GM04503 (cell line): ENCODE measurements at places on chromosomes 3 and 15.

DNA sequence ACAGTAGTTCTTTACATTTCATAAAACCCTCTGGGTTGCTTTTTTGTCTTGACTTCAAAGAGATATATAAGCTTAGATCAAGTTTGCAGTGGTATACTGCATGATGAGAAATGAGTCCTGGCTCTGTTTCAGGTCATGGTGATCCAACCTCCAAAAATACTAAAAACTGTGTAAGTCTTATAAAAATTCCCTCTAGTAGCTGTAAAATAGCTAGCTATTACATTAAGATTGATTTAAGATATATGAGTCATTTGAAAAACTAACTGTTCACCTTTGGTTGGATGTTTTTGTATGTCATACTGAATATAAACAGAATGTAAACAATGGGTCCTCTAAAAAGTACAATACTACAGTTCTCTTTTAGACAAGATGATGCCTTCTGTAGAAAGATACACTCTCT lies 879.2 kb downstream of the ROBO1 start:
- DNase-seq = peak; percentile 7

DNA sequence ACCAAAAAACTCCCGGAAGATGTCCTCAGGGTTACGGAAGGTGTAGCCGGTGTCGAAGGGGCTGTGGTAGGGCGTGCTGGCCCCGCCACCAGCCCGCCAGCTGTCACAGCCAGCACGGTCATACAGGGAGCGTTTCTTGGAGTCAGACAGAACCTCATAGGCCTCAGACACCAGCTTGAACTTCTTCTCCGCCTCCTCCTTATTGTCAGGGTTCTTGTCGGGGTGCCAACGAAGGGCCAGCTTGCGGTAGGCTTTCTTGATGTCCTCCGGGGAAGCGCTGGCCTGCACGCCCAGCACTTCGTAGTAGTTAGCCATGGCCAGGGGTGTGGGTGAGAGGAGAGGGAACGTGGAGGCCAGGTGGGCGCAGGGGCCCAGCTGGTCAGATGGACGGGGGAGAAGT lies 3.8 kb downstream of the DNAJB8 start:
- DNase-seq = no peak

GRCh38 chr3:78610462-78611125 lies 1157.2 kb downstream of the ROBO1 start:
- DNase-seq = no peak

DNA sequence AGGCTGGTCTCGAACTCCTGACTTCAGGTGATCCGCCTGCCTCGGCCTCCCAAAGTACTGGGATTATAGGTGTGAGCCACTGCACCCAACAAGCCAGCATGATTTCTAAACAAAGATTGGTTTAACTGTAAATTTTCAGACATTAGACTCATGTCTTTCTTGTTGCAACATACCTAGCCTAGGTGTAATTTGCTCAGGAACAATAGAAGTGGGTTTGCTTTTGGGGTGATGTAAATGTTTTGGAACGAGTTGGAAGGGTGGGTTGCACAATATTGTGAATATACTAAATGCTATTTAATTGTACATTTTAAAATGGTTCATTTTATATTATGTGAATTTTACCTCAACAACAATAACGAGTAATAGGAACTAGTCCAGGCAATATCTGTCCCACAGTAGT lies 7.1 kb downstream of the CCR4 start:
- no peak for DNase-seq

DNA sequence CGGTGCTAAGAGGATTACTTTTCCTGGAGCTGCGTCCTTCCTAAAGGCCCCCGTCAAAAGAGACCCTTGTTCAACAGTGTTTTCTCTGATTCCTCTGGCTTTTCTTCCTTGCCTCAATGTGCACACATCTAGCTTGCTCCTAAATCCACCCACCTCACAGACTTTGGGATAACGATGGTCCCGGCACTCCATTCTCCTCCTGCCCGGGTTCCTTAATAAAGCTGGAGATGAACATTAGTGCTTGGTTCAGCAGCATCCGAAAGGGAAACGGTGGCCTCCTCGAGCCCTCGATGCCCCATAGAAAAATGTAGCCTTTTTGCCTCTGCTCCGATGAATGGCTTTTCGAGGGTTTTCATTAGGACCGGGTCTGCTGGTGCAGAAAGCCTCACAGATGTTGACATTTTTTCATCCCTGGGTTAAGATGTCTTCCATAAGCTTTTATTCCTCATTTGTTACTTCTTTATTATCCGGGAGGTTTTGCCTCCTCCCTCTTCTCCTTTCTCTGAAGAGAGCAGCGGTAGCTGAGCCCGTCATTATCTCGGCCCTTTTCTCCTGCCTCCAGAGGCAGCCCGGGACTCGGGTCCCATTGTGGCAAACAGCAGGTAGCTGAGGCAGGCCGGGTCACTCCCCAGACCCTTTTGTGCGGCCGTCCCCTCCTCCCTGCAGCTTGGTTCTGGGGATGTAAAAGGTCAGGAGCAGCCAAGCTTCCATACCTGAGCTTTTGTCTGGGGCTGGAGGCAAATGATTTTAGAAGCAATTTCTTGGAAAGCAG lies 64.6 kb downstream of the CPN2 start:
- DNase-seq = no peak

DNA sequence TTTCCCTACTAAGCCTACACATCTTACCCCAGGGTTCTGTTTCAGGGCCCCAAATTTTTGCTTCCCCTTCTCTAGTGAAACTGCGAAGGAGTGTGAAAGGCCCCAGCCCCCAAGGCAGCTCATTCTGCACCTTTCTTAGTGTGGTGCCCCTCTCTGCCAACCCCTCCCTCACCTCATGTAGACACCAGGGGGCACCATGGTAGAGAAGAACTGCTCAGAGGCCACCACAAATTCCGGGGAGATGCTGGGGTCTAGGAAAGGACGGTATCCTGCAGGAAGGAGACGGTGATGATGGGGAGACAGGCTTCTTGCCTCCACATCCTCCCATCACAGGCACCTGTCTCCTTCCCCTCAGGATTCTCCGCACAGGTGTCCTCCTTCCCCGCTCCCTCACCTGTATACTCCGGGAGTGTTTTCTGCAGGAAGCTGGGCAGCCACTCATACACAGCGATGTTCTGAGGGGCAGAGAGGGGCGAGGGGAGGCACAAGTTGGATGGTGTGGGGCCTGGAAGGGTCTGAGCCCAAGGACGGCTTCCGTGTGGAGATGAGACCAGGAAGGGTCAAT lies 3.6 kb downstream of the DUOX2 start:
- no peak for DNase-seq

DNA sequence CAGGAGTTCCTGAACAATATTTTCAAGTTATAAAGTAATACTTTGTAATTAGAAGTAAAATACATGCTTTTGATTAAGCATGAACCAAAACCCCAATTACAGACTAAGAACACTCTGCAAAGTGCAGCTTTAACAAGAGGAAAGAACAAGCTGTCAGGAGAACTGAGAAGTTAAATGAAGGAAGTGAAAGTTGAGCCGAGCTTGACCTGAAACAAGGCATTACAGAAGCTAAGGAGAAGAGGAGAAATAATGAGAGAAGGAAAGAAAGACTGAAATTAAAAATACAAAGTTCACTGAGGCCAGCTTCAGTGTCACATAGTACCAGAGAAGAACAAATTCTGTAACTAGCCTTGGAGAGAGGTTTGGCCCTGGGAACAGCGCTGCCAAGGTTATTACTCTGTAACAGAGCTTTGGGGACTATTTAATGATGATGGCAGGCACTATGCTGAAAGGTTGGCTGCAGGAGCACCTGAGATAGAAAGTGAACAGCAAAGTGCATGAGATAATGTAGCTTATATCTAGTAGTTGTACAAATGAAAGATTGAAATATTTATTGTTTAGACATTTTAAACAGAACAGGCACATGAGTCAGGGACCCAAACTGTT lies 241.9 kb upstream of the PEX5L start:
- DNase-seq = no peak

DNA sequence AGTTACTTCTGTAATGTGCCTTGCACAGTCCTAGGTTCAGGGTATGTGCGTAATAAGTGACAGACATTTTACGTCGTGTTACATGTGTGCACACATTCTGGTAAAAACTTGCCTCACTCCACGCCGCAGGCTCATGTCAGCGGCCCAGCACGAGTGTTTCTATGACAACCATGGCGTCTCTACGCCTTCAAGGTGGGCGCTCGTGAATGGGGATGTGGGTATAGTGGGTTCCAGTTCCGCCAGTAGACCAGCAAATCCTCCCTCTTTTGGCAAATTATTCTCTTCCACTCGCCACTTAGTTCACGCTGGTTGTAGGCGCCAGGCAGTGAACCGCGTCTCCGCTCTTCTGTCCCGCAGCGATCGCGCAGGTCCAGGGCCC lies 40.3 kb downstream of the CHST14 start:
- no peak for DNase-seq

DNA sequence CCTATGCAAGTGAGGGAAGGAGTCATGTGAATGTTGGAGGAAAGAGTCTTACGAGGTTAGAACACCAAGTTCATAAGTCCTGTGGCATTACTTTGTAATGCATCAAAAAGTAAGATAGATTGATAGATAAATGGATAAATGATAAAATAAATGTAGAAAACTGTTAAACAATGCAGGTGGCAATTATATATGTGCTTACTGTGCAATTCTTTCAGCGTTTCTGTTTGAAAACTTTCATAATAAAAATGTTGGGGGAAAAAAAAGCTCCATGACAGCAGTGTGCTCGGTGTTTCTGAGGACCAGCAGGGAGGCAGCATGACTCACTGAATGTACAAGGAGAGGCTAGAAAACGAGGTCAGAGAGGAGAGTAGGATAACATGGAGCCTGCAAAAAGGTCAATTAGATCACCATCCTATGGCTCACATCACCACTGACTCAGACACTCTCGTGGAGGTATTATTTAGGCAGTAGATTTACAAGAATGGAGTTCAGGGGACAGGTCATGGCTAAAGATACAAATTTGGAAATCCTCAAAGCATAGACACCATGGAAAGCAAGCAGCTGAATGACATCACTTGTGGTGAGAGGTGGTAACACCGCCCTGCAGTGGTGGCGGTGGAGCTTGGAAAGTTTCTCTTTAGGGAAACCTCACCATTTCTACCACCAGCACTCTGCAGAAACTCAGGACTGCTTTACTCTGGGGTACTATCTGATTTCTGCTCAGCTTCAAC lies 219.8 kb downstream of the CTNNB1 start:
- DNase-seq = peak; percentile 1

DNA sequence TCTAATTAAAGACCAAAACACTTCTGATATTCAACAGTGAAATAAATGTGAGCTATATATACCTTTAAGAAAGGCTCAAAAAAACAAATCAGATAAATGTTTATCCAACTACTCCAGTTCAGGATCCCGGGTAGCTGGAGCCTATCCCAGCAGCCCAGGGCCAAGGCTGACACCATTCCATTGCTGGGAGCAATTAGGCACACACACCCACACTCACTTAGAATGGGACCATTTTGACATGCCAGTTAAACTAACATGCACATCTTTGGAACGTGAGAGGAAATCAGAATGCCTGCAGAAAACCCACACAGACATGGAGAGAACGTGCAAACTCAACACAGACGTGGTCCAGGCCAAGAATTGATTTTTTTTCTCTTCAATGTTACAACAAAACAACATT lies 30.0 kb upstream of the PLSCR4 start:
- peak; percentile 21 for DNase-seq

DNA sequence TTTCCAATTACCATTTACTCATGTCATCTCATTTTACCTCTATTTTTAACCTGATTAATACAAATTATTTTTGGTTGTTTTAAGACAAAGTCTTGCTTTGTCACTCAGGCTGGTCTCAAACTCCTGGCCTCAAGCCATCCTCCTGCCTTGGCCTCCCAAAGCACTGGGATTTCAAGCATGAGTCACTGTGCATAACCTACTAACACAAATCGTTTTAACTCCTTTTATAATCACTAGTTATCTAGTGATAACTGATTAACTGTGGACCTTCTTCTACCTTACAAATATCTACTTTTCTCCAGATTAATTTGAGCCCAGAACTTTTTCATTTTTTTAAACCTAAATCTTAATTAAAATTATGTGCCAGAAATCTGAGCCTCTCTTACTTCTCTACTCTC lies 4.6 kb downstream of the ATP13A3 start:
- DNase-seq = no peak

GRCh38 chr3:53808496-53808895 lies 37.7 kb downstream of the CHDH start:
- DNase-seq = no peak

DNA sequence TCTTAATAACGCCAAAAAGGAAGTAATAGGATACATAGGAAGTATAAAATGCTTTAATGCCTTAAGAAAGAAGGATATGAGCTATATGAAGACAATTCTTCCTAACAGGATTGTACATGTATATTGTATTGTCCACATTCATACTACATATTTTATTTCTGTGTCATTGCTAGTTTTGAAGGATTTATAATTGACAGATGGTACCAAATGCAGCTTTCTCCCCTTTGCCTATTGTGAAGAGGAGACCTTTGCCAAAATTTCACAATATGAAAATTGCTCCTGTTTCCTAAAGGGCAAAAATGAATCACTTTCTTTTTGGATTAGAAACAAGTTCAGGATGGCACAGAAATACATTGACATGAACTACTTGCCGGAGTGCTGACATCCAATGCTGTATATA lies 34.8 kb upstream of the EOMES start:
- DNase-seq = no peak

DNA sequence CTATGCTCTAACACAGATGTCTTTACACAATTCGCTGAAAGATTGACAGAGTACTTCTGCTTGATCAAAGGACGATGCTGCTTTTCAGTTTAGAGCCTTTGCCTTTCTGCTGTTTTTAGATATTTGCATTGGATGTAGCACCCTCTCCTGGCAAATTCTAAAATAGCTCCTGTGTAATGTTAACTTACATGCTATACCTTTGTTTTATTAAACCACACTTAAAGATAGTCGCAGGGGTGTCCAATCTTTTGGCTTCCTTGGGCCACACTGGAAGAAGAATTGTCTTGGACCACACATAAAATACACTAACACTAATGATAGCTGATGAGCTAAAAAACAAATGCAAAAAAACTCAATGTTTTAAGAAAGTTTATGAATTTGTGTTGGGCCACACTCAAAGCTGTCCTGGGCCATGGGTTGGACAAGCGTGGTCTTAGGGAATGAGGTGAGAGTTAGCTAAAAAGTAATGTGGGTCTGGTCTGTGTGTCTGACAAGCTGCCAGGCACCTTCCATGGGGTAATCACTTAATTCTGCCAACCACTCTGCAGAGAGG lies 62.9 kb downstream of the ATG7 start:
- DNase-seq = no peak

- DNase-seq = no peak
Measured at GRCh38 chr15:69666921-69667811, 214.5 kb downstream of the RPLP1 start.

DNA sequence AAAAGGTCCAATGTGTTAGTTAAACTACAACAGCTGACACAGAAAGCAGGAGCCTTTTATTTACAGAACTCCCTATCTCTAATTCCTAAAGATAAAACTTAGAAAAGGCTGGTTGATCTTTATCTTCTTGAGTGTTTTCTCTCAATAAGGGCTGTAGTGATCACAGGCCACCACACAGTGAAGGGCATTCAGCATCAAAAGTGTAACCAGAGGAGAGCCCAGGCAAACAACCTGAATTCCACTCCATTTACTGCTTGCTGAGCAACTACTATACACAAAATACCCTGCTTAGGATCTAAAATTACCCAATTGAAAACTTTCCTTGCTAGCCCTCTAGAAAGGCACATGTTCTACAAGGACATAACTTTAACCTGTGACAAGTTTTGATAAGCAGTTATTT lies 122.7 kb downstream of the MEIS2 start:
- DNase-seq = no peak

GRCh38 chr3:19427422-19428149 lies 279.3 kb downstream of the KCNH8 start:
- DNase-seq = no peak
